ENCODE measurements at places on chromosomes 3 and 15.

- DNase-seq = no peak
Measured at GRCh38 chr3:40719660-40720287, 195.0 kb downstream of the ZNF621 start.

- DNase-seq = no peak
Measured at GRCh38 chr3:184914628-184915027, 102.7 kb downstream of the VPS8 start.

- no peak for DNase-seq
Measured at GRCh38 chr3:143267989-143268388, 148.4 kb downstream of the CHST2 start.

GRCh38 chr15:33124811-33125210, 69.7 kb downstream of the FMN1 start:
- DNase-seq = no peak

DNA sequence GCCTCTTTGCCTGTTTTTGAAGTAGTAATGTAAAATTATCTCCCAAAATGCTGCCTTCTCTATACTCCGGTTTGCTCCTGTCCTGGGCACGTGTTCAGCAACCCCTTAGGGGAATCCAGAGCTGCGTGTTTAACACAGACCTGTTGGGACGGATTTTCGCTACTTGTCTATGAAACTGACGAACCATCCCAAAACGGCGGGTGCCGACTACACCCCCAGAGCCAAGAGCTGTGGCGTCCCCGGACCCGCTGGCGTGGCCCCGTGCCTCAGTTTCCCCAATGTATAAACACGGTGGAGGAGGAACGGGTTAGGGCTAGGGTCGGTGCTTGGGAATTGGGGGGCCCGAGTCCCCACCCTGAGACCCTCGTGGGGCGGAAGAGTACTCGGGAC, 473 bp downstream of the FHIT start:
- no peak for DNase-seq

GRCh38 chr3:71355862-71356261, 227.7 kb downstream of the FOXP1 start:
- DNase-seq = no peak

- DNase-seq = no peak
Measured at GRCh38 chr3:124486324-124486723, 243.9 kb upstream of the UMPS start.
